ENCODE measurements at places on chromosomes 4 and X. TPM values are rescaled to one million over a fixed set of nuclear protein-coding genes. Genes with fewer than 3 reads are reported as not detected.

DCLK2 gene
- 4.3 TPM for total RNA-seq

PAK3 gene
- 2.0 TPM for total RNA-seq

MMRN1 gene
- total RNA-seq: 8.8 TPM

DNA sequence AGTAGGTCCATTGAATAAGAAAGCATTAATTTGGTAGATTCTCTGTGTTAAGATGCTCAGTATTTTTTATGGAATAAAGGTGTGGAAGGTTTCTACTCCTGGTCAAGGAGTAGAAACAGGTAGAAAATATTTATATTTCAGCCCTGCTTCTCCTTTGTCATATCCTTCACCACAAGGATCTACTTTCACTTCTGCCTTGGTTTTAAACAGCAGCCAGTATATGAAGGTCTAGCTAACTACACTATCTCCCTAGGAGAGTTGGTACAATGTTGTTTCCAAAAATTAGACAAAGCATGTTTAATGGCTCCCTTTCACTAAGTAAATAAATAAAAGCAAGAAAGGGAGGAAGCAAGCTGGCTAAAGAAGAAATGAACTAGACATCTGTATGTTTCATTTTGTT, 44.6 kb upstream of the GYPA start:
- no peak for DNase-seq

GRCh38 chrX:103066606-103067005, 2.6 kb upstream of the BEX1 start:
- DNase-seq: no peak

DNA sequence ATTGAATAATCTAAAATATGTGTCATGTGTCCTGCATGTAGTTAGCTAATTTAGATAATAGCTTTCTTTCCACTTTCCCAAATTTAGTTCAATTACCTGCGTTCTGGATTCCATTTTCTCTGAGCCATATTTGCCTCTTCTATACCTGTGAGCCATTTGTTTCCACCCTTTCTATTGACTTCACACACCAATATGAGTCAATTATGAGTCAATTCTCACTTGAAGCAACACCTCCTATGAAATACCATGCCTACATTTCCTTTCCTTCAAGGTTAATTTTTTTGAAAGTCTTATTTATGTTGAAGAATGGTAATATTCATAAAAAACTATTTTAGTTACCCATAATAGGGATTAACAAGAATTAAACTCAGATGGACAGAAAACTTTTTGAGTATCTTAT, 25.8 kb downstream of the NPY2R start:
- DNase-seq: no peak

DNA sequence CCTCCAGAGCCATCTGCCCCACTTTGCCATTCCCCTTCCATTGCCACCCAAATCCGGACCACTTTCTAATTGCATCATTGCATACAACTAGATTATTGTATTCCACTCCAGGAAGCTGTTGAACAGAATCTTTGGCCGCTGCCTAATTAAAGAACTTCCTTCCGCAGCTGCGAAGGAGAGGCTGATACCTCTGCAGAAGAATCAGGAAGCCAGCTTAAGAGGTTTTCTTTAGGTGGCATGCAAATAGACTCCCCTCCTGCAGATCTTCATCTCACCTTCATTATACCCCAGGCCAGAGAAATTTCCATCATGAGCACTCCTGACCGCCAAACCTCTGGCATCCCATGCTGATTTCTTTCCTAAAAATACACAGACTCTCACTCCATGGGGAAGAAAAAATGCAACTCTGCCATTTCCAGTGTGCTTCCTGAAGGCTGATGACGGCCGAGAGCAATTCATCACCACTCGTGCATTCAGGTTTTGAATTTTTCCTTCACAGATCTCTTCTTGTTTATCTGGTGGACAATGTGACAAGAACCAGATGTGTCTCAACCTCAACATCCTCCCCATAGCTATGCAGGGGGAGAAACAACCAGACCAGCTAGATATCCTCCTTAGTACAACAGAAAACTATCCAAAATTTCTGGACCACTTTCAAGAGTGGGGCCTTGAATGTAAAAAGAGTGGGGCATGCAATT, 31.2 kb downstream of the LGI2 start:
- DNase-seq: no peak

Data from mucosa of descending colon (tissue), 3 donors.